ENCODE measurements at places on chromosomes 3 and 15. TPM values are rescaled to one million over a fixed set of nuclear protein-coding genes. Genes with fewer than 3 reads are reported as not detected.
A peak's percentile ranks its signal among the peaks of the same experiment; 100 is the strongest.

The PEX5L gene
- not detected for total RNA-seq

GRCh38 chr15:101295607-101296161 lies 636 bp upstream of the SNRPA1 start:
- DNase-seq = peak; percentile 68

GRCh38 chr3:182212479-182213076 lies 500.9 kb downstream of the SOX2 start:
- no peak for DNase-seq

DNA sequence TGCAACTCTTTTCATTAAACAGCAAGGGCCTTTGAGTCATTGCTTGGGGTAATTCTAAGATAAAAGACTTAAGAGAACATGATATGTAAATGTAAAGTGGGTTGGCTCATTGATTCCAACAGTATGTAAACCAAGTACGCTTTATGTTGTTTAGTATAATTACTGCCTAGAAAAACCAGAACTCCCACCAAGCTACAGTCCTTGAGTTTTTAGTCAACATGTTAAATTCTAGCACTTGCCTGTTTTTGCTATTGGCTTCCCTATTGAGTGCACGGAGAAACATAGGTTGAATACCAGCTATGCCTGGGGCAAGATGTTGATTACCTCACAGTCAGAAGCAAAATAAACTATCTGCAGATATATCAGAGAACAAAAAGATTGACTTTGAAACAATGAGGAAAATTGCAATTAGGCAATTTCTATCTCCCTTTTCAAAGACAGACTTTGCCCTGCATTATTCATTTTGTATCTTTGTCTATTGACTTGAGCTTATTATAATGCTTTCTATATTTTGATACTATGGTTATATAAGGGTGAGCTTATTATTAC lies 179.3 kb downstream of the ZPLD1 start:
- DNase-seq = no peak
